Pancreas (tissue), 10 donors: ENCODE measurements at places on chromosomes 13 and 19.

DNA sequence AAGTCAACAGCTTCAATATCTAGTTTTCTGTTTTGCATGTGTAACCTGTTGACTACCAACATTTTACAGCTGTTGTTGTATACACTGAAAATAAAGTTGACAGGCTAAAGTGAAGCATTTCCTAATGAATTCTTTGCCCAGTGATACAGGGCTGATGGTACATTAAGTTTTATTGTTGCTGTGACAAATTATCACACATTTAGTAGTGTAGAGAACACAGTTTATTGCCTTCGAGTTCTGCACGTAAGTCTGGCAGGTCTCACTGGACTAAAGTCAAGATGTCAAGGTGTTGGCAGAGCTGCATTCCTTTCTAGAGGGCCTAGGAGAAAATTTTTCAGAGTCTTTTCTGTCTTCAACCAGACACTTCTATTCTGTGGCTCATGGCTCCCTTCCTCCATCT is 184.2 kb downstream of the SLITRK6 start:
- DNase-seq, result no peak

DNA sequence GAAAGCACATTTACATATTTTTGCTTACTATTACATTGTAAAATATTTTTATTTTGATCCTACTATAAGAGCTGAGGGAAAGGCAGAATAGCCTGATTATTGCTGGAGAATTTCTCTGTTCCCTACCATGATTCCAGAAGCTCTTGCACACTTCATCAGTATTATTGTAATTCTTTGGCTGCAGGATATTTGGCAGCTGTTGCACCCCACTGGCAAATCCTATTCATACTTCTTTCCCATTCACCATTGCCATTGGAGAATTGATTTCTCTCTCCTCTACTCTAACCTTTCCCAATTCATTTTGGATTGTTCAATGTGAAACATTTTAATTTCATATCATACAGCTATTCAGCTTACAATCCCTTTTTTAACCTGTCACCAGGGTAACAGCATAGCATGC is 238.0 kb downstream of the GGACT start:
- DNase-seq, result no peak

GRCh38 chr13:98158172-98158899 is 15.4 kb downstream of the FARP1 start:
- DNase-seq, result no peak

DNA sequence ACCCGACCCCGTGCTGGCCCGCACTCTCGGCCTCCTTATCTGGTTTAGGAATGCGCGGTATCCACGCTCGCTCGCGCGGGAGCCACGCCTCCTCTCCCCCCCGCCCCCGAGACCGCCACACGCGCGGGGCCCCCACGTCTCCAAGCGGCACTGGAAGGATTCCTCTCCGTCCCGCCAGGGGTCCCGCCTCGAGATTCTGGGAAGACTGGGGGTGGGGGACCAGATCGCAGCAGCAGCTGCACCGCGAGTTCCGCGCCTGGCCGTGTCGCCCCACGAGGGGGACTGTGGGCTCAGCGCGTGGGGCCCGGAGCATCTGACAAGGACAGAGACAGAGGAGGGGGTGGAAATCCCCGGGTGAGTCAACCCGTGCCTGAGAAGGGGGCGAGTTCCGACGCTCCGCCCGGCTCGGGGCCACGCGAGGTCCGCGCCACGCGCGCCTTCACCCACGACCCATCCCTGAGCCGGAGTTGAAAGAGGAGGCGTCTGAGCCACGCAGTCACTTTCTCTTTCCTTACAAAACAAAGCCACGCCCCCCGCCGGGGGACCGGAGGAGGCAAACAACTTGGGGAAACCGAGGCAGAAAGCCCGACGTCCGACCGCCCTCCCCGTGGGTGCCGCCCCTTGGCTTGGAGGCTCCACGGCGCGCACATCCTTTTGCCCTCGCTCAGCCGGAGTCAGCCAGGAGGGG is 814 bp downstream of the S1PR2 start:
- no peak for DNase-seq

- no peak for DNase-seq
Observed at GRCh38 chr19:7360393-7360984, 11.8 kb downstream of the ARHGEF18 start.

GRCh38 chr13:89843621-89844020 is 1503.9 kb upstream of the MIR17HG start:
- DNase-seq, result no peak
